HT-29 (cell line): ENCODE measurements at places on chromosomes 1 and 21. TPM values are rescaled to one million over a fixed set of nuclear protein-coding genes. Genes with fewer than 3 reads are reported as not detected.

GRCh38 chr1:109641078-109641740, 14.7 kb upstream of the GSTM4 start:
- no peak for DNase-seq

GRCh38 chr1:58468612-58469011, 77.9 kb downstream of the OMA1 start:
- DNase-seq: no peak

- no peak for DNase-seq
These were observed 105.9 kb downstream of the RGS2 start for GRCh38 chr1:192914696-192915095.

DNA sequence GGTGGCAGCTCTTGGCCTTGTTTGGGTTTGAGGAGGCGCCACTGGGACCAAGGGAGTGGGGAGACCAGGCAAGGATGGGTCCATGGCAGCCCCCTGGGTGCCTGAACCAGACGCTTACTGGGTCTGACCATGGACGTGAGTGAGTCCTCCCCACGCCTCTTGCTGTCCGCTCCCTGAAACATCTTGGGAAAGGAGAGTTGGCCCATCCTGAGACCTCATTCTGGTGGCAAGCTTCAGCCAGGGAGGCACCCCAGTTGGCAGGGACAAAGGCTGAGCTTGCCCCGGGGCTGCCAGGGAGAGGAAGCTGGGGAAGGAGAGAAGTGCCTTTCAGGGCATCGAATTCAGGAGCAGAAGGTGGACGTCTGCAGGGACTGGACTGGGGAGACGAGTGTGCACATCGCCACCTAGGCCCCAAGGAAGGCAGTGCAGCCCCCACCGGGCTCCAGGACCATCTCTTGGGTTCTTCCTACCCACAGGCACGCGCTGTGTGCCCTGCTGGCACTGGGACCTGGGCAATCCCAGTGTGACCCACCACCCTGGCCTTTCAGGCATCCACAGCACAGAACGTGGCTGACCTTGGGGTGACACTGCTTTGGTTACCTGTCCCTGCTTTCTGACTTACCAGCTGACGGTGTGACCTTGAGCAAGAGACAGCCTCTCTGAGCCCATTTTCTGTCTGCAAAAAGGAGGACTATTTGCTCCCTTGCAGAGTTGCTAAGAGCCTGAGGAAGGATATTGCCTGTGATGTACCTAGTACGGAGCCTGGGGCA, 132.9 kb upstream of the WNT4 start:
- DNase-seq: peak; percentile 76

- DNase-seq: no peak
These were observed 8.0 kb upstream of the SLC30A2 start for GRCh38 chr1:26053718-26054560.

PLA2G2C gene
- total RNA-seq: not detected in 2 replicates

MRPL20 gene
- total RNA-seq: 235 and 276 TPM in 2 replicates

SLC25A33 gene
- 13.0 and 15.5 TPM in 2 replicates for total RNA-seq

LCA5L gene
- total RNA-seq: 0.81 TPM in 1 of 2 replicates, not detected in the other

DNA sequence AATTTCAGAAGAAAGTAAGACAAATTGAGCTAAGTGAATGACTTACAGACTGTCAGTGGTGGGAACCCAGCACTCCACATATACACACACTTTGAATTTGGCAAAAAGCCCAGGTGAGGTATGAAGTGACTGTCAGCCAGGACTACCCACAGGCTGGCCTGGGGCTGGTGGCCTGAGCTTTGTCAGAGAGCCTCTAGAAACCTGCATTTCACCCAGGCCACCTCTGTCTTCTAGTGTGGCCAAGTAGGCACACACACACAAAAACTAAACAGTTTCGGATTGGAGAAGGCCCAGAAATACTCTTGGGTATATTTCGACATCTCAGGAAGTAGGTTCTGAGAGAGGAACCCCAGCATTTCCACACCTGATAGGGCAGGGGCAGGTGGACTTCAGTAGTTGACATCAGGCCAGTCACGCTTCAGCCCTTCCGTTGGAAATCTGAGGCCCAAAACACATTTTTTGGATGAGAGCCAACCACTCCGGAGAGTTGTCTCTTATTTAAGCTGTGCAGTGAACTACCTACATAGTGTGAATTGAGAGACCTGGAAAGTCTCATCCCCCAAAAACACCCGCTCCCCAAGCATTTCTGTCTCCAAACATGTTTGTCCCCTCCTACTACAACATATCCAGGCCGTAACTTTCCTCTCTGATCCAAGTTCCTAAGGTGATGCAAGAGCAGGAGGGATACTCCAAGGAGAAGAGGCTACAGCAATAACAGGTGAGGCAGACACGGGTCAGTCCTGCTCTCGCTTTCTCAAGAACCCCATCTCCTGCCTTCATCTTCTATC, 167.2 kb upstream of the PROX1 start:
- DNase-seq: peak; percentile 10

GSTM5 gene
- not detected in 2 replicates for total RNA-seq

GRCh38 chr1:187921426-187921825, 1092.7 kb downstream of the PLA2G4A start:
- no peak for DNase-seq
